ENCODE measurements at places on chromosomes 6 and 20. TPM values are rescaled to one million over a fixed set of nuclear protein-coding genes. Genes with fewer than 3 reads are reported as not detected.
A peak's percentile ranks its signal among the peaks of the same experiment; 100 is the strongest.

DNA sequence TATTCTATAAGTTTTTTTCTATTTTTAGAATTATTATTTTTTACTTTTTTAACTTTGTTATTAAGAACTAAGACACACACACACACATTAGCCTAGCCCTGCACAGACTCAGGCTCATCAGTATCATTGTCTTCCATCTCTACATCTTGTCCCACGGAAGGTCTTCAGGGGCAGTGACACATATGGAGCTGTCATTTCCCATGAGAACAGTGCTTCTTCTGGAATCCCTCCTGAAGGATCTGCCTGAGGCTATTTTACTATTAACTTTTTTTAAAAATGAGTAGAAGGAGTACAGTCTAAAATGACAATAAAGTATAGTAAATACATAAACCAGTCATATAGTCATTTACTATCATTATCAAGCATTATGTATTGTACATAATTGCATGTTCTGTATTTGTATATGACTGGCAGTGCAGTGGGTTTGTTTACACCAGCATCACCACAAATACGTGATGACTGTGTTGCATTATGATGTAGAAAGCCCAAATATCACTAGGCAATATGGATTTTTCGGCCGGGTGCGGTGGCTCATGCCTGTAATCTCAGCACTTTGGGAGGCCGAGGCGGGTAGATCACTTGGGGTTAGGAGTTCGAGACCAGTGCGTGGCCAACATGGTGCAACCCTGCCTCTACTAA lies 57.9 kb downstream of the HIVEP1 start:
- no peak for DNase-seq

Gene MUC21
- total RNA-seq, result not detected

Gene POPDC3
- 9.9 TPM for total RNA-seq

DNA sequence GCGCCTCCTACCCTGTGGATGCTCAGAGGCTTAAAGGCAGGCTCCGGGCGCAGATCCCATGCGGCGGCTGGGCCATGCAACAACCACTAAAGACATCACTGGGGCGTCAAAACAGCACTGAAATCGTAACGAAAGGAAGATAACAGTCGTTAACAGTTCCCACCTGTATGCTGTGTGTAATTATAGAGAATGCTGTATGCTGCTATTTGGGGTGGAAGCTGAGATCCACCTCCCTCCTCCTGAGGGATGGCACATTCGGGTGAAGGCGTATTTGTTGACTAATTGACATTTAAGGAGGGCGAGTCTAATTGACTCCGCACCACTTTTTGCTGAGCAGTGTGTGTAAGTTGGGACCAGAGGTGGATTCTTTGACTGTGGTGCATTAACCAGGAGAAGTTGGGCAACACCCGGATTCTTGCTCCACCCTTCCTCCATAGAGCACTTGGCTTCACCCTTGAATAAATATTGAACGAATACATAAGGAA lies 687 bp downstream of the SLC35A1 start:
- DNase-seq, result peak; percentile 50

Gene ADGRF4
- total RNA-seq, result 1.5 TPM

- no peak for DNase-seq
These were observed 283.7 kb downstream of the BTBD3 start for GRCh38 chr20:12201289-12201991.

DNA sequence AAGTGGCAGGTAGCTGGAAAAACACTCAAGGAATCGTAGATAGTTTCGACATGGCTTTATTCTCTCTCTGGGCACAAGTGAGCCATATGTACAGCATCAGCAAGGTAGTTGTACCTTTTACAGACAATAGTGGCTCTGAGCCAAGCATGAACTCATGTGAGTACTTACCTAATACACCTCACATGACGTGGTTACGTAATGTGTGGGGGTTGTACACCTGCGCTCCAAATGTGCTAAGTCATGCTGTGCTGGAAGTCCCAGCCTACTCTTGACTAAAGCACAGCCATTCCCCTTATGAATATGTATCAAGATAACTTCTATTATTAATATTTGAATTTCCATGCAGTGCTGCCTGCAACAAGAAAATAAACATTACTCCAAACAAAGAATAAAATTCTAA lies 78.8 kb upstream of the HMGN3 start:
- no peak for DNase-seq

DNA sequence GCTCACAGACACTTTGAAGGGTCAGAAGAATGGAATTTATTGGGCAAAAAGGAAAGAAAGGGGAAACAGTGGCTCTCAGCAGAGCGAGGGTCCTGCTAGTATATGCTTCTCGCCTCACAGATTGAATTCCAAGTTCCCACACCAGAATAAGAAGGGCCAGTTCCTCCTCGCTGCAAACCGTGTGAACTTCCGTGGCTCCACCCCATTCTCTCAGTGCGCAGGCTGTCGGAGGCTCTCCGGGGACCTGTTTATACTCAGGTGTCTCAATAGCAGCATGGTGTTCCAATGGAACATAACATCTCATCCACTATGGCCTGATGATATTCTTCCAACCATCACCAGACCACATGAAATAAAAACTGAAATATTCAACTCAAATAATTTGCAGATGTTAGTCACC lies 4.6 kb downstream of the SAMD3 start:
- DNase-seq, result no peak

GRCh38 chr6:4405621-4406212 lies 270.3 kb upstream of the ECI2 start:
- peak; percentile 67 for DNase-seq

DNA sequence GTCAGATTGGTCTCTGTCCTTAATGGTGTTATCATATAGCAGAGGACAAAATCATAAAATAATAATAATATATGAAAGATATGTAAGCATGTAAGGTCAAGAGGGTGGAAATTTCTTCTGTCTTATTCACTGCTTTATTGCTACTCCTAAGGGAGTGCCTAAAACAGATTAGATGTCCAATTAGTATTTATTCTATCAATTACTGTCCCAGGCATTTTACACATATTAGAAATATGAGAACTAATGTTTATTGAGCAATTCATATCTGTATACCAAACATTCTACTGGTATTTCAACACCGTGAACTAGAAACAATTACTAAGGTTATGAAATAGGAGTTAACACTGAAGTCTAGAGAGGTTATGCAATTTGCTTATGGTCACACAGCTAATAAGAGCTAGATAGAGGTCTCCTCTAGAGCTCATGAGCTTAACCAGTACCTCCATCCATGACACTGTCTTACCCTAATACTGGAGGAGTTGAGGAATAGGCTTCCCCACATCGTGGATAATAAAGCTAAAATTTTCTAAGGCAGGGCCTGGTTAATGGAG lies 302.3 kb downstream of the PLCB1 start:
- no peak for DNase-seq

Gene ADTRP
- 0.32 TPM for total RNA-seq

GRCh38 chr6:163565140-163565539 lies 150.6 kb downstream of the QKI start:
- DNase-seq, result no peak

DNA sequence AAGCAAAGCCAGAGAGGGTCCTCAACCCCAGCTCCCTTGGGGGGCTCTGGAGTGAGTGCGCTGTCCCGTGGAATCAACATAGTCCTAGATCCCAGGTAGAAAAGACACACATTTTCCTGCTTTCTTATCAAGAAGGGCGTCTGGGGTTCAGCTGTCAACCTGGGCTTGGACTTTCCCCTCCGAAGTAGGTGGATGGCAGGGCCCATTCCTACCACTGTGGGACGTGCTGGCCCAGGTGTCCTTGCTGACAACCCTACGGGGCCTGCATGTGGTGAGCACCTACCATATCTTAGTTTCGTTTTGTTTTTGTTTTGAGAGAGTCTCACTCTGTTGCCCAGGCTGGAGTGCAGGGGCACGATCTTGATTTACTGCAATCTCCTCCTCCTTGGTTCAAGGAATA lies 42.4 kb downstream of the MYT1 start:
- DNase-seq, result no peak

- no peak for DNase-seq
These were observed 48.1 kb upstream of the GCLC start for GRCh38 chr6:53593001-53593488.

- no peak for DNase-seq
These were observed 39.5 kb upstream of the ADGRF5 start for GRCh38 chr6:46961232-46961631.

- DNase-seq, result no peak
These were observed 45.9 kb upstream of the MC3R start for GRCh38 chr20:56202493-56203077.

Gene BMP2
- 221 TPM for total RNA-seq

DNA sequence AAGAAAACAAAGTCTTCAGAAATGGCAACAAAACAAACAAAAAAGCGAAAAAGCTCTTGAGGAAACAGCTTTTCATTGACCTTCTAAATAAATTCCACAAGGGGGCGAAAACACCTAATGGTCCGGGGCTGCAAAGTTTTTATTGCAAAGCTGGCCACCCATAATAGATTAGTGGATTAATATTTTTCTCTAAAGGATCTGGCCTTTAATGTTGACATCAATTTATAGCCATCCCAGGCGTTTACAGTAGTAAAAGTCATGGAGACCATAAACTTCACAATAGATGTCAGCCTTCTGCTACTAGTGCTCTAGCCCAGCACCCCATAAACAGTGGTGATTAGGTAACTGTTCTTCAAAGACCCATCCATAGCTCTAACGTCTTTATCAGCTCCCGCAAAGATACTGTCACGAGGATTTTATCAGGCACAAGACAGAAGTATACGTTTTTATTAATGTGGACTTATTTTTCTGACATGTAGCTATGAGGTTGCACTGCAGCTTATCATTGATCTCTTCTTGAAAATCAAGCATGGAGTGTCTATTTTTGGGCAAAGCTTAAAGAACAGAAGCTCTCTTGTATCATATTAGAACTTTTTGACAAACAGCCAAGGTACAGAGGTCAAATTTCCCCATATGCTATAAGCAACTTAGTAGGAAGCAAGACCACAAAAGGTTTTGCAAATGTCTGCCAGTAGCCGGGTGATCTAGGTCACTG lies 4.7 kb downstream of the CITED2 start:
- DNase-seq, result peak; percentile 50

DNA sequence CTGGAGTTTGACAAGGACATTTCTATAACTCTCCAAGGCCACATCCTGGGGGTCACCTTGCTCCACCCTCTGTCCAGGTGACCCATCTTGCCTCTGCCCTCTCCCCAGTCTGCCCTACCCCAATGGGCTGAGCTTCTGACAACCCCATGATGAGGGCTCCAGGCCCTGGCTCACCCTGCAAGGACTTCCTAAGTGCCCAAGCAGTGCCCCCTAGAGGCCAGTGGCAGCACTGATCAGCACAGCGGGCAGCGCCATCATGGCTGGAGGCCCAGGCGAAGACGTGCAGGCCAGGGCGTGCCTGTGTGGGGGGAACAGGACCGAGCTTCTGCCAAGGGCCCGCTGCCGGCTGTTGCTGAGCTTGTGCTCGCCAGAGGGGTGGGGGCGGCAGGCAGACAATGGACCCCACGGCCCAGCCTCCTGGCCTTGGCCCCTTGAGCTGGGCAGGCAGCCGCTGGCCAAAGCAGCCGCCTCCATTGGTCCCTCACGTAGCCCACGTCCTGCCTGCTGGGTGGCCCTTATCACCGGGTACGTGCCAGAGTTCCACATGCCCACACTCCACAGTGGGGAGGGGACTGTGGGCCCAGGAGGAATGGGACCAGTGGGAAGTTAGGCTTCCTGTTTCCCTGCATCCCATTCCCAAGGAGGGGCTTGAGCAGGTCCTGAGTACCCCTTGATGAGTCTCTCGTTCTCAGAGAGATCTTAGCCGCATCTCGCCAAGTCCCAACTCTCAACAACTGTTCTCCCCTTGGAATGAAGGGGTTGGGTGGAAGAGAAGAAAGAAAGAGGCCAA lies 64.3 kb downstream of the MRPL14 start:
- peak; percentile 95 for DNase-seq

Gene SLA2
- 0.68 TPM for total RNA-seq

GRCh38 chr20:13665709-13666395 lies 27.1 kb upstream of the TASP1 start:
- no peak for DNase-seq

- DNase-seq, result no peak
These were observed 73.3 kb downstream of the ADGRG6 start for GRCh38 chr6:142374965-142375733.

DNA sequence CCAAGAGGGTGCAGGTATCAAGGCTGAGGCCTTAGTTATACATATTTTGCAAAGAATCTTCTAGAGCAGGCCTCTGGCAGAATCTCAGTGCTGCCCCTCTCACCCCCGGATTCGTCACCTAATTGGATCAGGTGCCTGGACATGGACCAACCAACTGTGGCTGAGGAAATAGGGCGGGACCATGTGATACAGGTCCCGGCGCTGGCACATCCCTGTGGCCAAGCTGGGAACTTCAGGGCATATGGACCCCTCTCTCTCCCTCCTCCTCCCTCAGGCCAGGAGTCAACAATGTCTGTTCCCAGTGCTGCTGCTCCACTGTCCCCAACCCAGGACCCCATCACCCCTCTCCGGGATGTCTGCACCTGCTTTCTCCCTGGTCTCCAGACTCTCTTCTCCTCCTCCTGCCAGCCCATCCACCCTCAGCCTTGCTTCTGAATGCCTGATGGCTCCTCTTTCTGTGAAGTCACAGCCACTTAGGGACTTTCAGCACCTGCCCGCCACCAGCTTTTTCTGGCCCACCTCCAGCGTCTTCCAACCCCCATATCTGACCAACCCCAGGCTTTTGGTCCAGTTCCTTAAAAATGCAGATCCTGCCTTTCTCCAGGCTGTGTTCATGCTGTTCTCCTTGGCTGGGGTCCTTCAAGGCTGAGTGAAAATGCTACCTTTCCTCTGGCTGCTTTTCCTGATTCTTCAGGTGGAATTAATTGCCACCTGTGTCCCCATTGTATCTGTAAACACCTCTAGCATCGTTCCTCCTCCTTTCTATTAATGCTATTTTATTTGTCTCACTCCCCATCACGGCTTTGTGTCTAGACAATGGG lies 19.0 kb upstream of the MLN start:
- peak; percentile 93 for DNase-seq

DNA sequence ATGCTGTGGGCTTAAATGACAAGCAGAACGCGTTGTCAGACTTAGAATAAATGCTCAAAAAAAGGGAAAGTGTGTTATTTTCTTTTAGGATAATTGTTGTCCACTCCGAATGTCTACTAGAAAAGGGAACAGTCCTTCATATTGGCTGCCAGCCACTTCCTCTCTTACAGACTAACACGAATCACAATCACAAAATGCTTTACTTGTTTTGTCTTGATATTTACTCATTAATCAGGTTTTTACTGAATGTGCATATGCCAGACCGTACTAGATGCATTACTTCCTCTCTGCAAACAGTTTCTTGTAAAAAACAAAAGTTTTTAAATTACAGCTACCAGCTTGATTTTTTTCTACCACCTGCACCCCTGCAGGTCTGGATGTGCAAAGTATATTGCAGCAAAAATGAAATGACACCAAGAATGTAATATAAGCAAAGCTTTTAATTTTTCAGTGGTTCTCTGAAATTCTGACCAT lies 821 bp downstream of the DHX35 start:
- DNase-seq, result no peak

- no peak for DNase-seq
These were observed 213.8 kb downstream of the IBTK start for GRCh38 chr6:82033631-82034211.

- DNase-seq, result no peak
These were observed 31.5 kb downstream of the SERPINB1 start for GRCh38 chr6:2810092-2810671.

- DNase-seq, result no peak
These were observed 23.6 kb downstream of the PRKN start for GRCh38 chr6:162704001-162704400.

GRCh38 chr20:60804918-60805630 lies 447.0 kb upstream of the CDH4 start:
- peak; percentile 56 for DNase-seq

Gene SMLR1
- 0.27 TPM for total RNA-seq

GRCh38 chr6:108619431-108620197 lies 58.9 kb downstream of the FOXO3 start:
- no peak for DNase-seq

Gene DEFB124
- total RNA-seq, result not detected

Gene MUCL3
- total RNA-seq, result 0.25 TPM
